ENCODE measurements at places on chromosomes 2 and 18. TPM values are rescaled to one million over a fixed set of nuclear protein-coding genes. Genes with fewer than 3 reads are reported as not detected.
A peak's percentile ranks its signal among the peaks of the same experiment; 100 is the strongest.

TUBA3D gene
- not detected for total RNA-seq

TTC39C gene
- 16.2 TPM for total RNA-seq

HOXD10 gene
- not detected for total RNA-seq

FBXO11 gene
- 15.6 TPM for total RNA-seq

ANKRD29 gene
- total RNA-seq, result 2.9 TPM

DNA sequence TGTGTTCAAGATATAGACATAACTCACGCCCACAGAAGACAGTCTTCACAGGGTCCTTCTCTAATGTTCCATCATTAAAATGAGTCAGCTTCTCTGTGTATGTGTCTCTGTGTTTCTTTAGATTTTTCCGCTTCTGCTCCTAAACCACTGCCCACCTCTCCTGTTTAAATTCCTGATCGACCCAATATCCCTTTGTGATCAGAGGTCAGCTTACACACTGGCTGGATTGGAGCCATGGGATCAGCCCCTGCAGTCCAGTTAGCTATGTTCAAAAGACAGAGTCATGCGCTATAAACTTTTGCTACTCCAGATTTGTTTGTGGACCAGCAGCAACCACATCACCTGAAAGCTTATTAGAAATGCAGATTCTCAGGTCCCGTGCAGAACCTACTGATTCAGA, 229.2 kb downstream of the C1D start:
- DNase-seq, result no peak

DNA sequence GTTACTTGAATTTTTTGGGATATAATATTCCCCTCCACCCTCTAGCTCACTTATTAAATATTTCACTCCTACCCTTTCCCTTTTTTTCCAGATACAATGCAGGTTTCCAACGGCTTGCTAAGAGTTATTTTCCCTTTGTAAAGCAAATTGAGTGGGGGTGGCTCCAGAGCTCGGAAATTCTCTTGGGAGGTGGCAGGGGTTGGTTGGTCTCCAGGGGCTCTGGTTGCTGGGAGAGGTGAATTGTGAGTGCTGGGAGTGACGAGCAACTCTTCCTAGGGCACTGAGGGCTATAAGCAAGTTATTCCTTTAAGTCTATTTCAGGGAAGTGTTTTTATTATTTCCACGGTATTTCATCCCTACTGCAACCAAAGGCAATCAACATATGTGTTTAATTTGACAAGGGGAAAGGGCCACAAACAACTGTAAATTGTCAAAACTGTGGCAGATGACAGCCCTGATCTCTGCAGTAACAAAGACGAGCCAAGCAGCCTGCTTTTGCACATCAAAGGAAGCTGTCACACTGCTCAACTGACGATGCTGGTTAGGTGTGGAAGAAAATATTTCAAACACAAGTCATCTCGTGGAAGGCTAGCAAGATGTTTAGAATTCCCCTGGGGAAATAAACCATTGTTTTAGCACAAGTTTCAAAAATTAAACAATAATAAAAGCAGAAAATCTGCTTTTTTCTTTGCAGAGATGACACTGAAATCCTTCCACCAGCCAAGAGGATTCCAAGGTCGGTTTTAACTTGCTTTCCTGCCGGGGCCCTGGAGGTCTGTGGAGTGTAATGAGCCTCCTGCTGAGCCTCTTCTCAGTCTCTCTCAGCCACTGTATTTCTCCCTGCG, 34.8 kb upstream of the ASXL2 start:
- peak; percentile 84 for DNase-seq

DNA sequence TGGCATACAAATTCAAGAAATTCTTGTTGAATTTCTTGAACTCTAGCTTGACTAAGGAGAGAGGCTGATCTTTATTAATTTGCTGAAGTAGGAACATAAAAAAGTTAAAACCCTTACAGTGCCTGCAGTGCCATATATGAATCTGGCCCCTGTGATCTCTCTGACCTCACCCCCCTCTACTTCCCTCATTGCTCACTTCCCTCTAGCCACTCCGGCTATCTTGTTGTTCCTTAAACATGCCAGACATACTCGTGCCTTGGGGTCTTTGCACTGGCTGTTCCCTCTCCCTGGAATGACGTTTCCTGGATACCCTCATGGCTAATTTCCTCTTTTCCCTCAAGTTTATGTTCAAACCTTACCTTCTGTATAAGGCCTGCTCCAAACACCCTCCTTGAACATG, 246.3 kb upstream of the SIX2 start:
- no peak for DNase-seq

DNA sequence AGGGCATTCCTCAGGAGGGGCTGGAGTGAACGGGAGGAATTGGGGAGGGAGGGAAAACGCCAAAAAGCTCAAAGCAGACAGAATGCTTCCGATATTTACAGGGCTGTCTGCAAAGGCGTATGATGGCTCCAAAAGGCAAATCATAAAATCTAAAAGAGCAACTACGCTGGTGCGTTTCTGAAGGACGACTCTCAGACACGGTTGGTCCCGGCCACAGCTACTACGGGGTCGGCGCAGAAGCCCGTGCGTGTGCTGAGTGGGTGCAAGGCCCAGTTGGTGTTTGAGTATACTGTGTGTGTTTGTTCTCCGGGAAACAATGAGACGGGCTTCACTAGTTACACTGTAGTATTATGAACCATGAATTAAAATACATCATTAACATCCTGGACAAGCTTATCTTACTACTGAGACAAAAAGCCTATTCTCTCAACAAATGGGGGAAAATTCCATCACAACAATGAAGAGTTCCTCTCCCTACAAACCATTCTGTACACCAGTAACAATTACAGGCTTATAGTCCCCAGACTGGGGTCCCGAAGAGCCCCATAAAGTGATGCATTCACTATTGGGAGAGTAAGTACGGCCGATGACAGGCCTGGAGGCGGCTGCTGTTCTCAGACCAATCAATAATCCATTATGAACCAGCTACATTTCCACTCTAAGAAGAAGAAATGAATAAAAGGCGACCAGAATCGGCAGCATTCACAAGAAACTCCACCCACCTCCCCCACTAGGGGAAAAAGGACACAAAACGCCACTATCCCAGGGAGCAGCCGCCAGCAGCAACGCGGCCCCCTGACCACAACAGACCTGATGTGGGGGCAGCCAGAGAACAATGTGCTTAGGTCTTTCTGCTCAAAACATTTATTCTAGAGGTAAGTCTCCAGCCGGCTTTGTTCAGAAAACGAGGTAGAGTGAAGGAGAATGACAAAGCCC, 43.4 kb downstream of the ZNF516 start:
- no peak for DNase-seq

- DNase-seq, result no peak
Measured at GRCh38 chr2:14806613-14807012, 174.1 kb downstream of the LRATD1 start.

GRCh38 chr2:161337247-161337646, 29.0 kb downstream of the PSMD14 start:
- DNase-seq, result no peak

DNA sequence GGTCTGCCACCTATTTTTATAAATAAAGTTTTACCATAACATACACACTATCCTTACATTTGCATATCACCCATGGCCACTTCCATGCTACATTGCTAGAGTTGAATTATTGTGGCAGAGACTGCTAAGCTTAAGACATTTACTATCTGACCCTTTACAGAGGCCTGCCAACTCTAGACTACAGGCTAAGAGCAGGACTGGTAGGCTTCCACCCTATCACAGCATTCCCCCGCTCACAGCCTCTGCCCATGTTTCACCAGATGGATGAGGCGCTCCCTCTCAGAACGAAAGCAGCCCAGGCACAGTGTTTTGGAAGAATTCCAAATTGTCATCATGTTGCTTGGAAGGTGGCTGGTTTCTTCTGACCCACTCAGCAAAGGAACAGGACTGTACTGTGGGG, 91.7 kb upstream of the SLC35G4 start:
- no peak for DNase-seq

GRCh38 chr2:223950448-223951347, 5.6 kb upstream of the WDFY1 start:
- DNase-seq, result no peak

DNA sequence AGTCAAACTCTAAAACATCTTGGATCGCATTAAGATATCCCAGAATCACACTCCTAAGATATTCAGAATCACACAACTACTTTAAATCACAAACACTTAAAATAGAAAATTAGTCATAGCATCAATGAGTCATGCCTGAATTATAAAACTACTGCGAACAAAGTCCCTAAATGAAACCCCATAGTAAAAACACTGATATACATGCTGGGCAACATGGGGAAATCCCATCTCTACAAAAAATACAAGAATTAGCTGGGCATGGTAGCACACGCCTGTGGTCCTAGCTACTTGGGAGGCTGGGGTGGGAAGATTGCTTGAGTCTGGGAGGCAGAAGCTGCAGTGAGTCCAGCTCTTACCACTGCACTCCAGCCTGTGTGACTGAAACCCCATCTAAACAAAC, 101.7 kb downstream of the COBLL1 start:
- no peak for DNase-seq

DNA sequence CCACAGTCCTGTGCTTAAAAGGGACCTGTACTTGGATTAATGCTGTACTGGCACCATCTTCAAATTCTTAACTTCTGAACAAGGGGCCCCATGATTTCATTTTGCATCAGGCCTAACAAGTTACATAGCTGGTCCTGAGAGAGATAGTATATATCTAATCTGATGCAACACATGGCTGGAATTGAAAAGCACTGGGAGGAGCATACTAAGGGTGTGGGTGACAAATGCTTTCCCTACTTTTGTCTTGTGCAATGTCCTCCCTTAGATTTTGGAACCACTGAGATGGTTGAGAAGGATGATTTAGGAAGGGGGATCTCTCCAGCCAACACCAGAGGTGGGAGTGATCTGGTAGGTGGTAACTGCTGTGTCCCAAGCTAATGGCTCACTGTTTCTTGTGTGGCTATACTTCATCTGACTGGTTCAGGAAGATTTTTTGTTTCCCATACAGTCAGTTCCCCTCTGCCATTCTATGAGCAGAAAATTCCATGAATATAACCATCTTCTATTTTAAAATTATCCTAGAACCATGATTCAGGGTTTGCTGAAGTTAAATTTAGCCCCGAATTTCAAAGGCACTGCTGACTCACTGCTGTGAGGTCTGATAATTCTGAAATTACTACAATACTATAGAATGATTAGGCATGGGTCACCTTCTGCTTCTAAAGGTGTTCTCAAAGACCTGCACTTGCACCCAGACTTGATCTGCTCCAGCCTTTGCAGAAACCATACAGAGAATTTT, 108.3 kb upstream of the NCKAP5 start:
- no peak for DNase-seq

DNA sequence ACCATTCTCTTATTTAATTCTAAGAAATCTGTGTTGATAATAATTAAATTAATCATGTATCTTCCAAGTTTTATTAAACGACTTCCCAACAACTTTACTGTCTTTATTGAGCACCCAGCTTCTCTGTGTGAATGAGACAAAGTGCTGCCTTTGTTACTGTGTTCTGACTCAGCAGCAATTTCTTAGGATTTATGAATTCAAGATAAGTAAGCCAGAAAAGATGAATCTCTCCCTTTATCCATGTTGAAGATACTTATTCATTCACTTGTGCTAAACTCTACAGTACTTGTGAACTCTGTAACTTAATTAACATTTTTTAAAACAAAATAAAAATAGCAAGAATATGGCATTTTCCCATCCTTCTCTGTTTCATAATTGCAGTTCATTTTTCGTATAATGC, 1403.3 kb upstream of the DDX18 start:
- DNase-seq, result no peak

DNA sequence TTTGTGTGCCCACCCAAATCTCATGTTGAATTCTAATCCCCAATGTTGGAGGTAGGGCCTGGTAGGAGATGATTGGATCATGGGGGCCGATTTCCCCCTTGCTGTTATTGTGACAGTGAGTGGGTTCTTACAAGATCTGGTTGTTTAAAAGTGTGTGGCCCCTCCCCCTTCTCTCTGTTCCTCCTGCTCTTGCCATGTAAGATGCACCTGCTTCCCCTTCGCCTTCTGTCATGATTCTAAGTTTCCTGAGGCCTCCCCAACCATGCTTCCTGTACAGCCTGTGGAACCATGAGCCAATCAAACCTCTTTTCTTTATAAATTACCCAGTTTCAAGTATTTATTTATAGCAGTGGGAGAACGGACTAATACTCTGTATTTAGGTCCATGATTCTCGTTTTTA, 588.1 kb downstream of the DCDC2C start:
- DNase-seq, result no peak

DNA sequence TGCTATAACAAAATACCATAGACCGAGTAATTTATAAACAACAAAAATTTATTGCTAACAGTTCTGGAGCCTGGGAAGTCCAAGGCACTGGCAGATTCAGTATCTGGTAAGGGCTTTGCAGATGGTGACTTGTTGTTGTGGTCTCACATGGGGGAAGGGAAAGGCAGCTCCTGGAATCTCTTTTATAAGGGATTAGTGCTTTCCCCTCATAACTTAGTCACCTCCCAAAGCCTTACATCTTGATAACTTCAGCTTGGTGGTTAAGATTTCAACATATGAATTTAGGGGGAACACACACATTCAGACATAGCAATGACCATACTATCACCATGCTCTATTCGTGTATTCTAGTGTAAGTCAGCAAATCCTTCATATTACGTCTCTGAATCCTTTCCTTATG, 447.6 kb upstream of the TCF4 start:
- DNase-seq, result no peak

Measured in H7 (cell line).